Activated T-helper 1 cell treated with Interleukin-2 at 50 U/mL for 16 hours (primary cell): ENCODE measurements at places on chromosomes 5 and 9.

- no peak for DNase-seq
Measured at GRCh38 chr9:14399756-14400657, 86.1 kb upstream of the NFIB start.

- DNase-seq = no peak
Measured at GRCh38 chr9:108645520-108645919, 210.3 kb downstream of the ACTL7B start.

DNA sequence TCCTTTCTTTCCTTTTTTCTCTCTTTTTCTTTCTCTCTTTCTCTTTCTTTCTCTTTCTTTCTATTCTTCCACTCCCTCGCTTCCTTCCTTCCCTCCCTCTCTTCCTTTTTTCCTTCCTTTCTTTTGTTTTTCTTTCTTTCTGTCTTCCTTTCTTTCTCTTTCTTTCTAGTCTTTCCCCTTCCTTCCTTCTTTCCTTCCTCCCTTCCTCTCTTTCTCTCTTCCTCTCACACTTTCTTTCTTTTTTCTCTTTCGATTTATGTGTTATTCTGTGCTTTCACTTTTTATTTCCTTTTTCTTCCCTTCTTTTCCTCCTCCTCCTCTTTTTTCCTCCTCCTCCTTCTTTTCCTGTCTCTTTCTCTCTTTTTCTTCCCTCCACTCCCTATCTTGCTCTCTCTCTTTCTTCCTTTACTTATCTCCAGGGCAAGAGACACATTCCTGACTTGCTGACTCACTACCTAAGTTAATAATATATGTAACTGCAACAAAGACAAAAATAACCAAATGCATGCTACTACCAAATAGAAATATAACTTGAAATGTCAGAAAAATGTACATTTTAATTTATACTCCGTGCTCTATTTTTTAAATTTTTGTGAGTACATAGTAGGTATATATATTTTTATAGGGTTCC, 445.5 kb downstream of the GABRG2 start:
- DNase-seq = no peak

DNA sequence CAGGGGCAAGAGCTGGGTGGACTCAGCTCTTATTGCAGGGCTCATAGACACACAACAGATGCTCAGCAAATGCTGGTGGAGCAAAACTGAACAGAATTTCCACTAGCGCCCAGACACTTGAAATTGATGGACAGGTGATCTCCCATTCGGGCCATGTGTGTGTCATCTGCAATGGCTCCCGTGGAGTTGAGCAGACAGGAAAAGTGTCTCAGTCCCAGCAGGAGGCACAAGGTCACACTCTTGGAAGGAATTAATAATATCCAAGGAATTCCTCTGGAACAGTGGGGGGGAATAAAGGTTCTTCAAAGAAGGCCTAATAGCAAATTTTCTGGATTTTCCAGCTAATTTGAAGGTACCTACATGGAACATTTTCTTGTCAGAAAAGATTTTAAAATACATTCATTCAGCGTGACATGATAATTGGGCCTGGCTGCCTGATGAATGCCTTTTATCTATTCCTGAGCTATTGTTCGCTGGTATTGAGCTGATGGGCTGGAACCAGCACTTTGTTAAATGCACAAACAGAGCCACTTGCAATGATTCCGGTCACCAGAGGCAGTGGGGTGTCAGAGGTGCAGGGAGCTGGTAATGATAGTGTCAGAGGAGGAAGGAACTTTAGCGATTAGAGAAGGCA, 31.5 kb upstream of the ALDH1B1 start:
- DNase-seq = no peak

DNA sequence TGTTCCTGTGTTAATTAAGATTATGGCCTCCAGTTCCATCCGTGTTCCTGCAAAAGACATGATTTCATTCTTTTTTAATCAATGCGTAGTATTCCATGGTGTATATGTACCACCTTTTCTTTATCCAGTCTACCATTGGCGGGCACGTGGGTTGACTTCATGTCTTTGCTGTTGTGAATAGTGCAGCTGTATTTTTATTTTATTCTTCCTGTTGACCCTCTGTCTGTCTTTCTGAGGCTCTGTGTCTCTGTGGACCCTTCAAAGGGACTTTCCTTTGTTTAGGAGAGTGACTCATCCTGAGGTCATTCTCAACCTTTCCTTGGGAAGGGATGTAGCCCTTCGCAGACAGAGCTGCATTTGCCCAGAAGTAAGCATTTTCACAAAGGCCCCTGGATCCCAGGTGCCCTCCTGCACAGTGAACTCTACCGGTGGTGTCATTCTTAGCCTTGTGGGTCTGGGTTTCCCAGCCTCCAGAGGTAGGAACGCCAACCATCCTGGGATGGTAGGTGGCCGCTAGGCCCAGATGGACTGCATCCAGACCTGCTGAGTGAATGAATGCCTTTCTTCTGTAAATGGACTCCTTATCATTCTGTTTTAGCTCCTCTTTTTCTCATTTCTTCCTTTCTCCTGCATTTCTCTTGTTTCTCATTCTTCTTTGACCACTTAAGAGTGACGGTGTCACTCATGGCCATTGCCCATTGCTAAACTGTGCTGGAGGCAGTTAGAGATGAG, 22.4 kb downstream of the TRIO start:
- DNase-seq = no peak

- no peak for DNase-seq
Measured at GRCh38 chr5:77770293-77771005, 5.7 kb downstream of the TBCA start.

DNA sequence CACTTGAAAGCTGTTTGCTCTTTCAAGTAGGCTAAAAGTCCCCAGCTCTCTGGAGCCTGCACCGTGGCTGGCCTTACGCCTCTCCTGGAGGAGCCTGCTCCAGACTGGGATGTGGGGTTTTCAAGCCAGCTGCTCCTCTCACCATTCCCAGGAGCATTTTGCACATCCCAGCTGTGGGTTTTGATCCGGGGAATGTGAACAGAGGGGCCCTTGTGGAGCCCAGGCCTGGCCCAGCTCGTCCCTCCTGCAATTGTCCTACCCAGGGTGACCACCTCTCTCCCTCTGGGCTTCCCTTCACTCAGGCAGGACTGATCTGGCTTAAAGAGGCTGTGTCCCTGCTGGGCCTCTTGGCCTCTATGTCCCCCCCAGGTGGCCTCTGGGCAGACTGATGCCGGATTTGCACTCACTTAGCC, 32.5 kb upstream of the TIFAB start:
- no peak for DNase-seq

DNA sequence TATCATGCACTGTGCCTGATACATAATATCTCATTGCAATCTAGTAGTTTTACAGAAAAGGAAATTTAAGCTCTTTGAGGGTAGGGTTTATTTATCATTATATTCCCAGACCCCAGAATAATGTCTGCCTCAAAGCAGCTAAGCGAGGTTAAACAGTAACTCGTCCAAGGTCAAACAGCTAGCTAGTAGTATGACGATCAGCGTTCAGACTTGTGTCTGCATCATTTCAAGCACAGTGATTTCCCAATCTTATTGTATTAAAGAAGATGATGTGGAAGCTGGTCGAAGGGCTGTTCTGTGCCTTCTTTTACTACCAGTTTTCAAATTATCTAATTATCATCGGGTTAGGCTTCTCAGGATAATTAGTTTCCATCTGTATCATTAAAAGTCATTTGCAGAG, 55.1 kb upstream of the NFIB start:
- DNase-seq = no peak
